ENCODE measurements at places on chromosomes 3 and 15.

- DNase-seq = peak; percentile 89
These were observed 20.6 kb upstream of the USP3 start for GRCh38 chr15:63483521-63484371.

GRCh38 chr15:69675731-69676130, 223.1 kb downstream of the RPLP1 start:
- no peak for DNase-seq

DNA sequence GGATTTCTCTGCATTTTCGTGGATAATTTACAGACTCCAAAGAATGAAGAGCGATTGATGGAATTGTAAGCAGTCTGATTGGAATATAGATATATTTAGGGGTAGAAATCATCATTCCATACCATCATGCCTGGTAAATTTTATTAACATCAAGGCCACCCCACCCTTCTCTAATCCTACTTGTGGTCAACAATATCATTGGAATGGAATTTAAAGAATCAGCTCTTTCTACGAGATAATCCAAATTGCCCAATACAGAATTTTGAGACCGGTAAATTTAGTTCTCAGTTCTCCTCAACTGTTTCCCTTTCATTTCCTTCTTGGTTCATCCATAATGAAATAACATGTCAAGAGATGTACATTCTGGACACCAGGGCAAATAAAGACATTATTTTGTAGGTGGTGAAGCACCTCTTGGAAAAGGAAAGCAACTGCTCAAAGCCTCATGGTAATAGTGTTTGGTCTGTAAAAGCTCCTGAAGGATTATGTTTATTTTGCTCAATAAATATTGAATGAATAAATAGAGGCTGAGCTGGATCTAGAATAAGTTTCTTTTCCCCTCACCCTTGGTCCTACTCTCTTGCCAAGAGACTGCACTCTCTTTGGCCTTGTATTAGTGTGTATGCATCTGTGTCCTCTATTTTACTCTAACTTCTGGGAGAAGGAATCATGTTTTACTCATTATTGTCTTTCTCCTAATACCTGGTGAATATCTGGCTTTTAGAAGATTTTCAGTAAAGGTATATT, 133.7 kb upstream of the BCL6 start:
- peak; percentile 79 for DNase-seq

DNA sequence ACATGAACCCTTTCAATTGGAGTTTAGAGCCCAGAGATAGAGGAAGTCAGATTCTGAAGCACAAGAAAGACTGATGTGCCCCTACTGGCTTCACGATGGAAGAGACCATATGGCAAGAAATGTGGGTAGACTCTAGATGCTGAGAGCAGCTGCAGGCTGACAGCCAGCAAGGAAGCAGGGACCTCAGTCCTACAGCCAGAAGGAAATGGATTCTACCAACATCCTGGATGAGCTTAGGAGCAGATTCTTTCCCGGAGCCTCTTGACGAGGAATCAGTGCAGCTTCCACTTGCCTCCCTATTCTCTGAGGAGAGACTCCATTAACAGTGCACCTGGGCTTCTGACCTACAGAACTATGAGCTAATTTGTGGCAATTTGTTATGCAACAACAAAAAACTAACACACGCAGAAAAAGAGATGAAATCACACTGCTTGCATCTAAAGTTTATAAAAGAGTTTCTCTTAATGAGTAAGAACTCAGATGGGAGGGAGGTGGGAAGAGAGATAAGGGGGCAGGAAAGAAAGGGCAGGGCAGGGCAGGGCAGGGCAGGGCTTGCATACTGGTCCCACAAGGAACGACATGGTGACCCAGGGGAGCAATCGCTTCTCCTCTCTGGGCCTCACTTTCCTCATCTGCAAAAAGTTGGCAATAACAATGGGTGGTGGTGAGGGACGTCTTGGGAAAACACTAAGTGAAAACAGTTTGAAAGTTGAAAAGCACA, 440.9 kb downstream of the FOXP1 start:
- DNase-seq = no peak

DNA sequence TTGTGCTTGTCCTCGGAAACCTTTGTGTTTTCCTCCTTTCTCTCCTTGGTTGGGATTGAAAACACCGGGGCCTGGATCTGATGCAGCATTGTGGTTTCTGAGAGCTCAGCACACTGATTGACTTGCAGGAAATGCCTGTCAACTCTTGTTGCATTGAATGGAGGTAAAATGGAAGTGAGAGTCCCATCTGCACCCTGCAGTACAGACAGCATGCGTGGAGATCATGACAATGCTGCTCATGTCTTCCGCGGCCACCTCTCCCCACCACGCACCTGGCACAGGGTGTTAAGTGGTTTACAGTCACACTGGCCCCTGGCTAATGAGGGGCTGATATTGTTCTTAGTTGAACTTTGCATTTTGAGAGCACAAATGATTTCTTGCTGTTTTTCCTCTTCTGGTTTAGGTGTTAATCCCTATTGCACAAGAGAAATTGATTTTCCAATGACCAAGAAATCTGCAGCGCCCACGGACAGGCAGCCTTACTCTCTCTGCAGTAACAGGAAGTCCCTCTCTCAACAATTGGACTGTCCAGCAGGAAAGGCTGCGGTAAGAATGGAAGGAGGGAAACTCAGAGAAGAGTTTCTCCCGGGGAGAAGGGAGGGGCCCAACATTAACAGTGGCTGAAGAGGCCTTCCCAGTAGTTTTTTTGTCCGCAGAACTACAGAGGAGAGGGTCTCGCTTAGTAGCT, 58.5 kb downstream of the STARD5 start:
- no peak for DNase-seq

DNA sequence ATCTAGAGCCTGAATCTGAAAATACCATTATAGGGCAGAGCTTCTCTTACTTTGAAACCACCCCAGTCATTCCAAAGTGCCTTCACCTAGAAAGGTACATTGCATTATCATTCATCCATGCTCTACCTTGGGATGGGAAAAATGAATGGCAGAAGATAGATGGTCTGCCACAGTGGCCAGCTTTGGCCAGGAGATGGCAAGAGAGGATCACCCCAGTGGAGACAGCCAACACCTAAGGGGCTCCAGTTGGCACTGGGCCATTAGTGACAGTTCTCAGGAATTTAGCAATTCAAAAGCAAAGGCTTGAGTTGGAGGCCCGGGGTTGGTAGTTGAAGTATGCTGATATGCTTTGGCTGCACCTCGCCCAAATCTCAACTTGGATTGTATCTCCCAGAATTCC, 253.6 kb upstream of the MRPL3 start:
- DNase-seq = no peak

GRCh38 chr3:100144255-100144866, 30.1 kb upstream of the FILIP1L start:
- no peak for DNase-seq

Data from bronchial epithelial cell (primary cell).